ENCODE measurements at places on chromosomes 7 and 10.

DNA sequence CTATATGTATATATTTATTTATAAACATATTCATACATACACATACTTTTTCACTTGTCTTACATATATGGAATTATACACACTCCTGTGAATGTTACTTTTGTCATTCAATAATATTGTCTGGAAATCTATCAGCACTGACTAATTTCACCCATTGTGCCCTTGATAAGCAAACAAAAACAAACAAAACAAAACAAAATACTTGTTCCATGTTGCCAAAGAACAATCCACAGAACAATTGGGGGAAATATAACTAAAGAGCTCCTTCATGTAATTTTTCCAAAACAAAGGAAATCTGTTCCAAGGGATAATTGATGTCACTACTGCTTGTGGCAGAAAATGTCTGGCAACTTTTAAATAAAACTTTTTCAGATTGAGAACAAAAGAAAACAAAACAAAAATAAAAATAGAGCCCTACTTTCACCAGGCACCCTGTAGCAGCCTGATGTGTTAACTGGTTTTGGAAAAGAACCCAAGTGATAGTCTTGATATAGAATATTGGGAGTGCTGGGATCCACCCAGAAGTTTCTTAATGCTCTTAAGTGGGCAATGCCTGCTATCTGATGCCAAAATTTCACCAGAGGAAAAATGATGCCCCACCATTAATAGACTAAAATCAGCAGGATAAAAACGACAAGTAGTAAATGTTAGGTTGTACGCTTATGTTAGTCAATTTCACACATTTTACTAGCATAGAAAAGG lies 34.0 kb upstream of the CCDC7 start:
- no peak for DNase-seq

DNA sequence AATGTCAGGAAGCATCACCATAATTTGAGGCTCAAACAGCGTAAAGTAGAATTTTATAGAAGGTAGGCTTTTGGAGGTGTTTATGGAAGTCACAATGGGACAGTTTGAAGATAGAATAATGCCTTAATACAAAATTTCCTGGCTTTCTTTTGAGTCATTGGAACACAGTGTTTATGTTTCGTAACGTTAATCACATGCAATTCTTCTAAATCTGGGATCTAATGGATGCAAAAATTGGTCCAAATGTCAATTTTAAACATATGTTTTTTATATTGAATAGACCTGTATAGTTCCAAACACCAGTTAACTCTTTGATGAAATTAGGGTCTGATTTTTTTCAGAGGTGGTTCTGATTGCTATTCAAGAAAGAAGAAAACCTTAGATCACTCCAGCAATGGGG lies 86.5 kb upstream of the HPS1 start:
- no peak for DNase-seq

DNA sequence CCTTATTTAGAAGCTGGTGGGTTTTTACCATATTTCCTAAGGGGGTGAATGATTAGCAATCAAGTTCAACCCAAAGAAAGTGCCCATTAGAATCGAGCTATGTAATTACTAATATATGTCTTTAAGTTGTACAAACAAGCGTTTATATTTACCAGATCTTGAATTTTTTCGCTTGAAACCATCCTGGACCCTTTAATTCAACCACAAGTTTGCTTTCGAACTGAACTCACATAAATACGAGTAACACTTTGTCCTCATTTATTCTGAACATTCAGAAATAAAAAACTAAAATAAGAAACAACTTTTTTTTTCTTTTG lies 1.5 kb downstream of the SRI start:
- no peak for DNase-seq

DNA sequence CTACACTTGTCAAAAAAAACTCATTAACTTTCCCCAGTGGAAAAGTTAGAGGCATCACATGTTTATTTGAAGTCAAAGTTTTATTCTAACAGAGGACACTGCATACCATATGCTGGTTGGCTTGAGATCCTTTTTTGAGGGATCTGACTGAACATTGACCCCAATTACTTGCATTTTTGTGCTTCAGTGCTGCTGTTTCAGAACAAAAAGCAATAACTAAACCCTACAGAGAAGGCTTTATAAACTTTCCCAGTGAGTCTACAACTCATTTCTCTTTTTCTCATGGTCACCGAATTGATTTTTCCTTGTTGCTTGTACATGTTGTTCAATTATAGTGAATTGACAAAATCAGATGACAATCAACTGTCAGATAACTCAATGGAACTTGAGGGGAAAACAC lies 69.3 kb upstream of the PHYHIPL start:
- DNase-seq, result no peak

GRCh38 chr10:122062831-122063674 lies 74.1 kb downstream of the TACC2 start:
- DNase-seq, result no peak

All from activated effector memory CD4-positive, alpha-beta T cell treated with Interleukin-2 at 50 U/mL for 16 hours (primary cell).